ENCODE measurements at places on chromosomes 16 and 17.
A peak's percentile ranks its signal among the peaks of the same experiment; 100 is the strongest.

DNA sequence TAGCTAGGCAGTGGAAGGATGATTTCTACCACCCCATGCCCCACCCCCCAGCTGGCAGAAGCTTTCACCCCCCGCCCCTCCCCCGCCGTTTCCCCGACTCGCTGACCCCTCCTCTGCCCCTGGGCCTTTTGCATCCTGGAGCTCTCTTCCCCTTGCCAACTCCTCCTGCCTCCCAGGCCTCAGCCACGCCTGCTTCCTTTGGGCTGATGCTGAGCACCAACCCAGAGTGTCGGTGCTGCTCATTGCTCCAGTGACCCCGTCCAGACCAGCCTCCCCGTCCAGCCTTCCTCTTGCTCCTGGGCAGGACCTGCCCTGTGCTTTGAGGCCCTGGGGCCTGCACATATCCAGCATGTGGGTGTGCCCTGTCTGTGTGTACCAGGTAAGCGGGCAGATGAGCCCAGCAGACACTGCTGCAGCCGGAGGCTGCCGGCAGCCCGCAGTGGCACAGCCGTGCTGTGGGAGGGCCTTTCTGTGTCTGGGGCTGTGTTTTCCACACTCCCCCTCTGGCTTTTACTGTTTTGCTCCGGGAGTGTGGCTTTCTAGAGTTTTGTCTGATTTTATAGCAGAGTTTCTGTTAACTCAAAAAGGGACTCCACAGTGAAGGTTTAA, 72.9 kb downstream of the JPH3 start:
- DNase-seq = no peak

- no peak for DNase-seq
These were observed 28.7 kb upstream of the ALDH3A2 start for GRCh38 chr17:19619705-19620325.

GRCh38 chr17:44976206-44976605, 8.1 kb upstream of the C1QL1 start:
- no peak for DNase-seq

- DNase-seq = no peak
These were observed 39.3 kb downstream of the SMG6 start for GRCh38 chr17:2264067-2264860.

DNA sequence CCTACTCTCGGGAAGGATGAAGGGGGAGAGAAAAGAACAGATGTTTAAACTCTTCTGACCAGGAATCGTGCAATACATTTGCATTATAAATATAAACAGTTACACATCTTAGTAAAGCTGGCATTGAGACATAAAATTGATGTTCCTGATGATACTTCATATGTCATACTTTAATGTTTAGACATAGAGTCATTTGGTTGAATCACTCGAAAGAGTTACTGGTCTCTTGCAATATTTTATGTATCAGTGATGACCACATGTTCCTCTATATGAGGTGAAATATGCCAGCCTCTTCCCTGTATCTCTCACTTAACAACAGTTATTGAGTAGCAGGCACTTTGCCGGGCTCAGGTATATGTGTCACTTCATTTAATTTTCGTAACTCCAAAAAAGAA, 49.7 kb upstream of the PMFBP1 start:
- peak; percentile 8 for DNase-seq

- DNase-seq = peak; percentile 65
These were observed 759 bp upstream of the PAM16 start for GRCh38 chr16:4351880-4352279.

- peak; percentile 62 for DNase-seq
These were observed 102.0 kb downstream of the ADAMTS18 start for GRCh38 chr16:77332792-77333191.

GRCh38 chr17:75059369-75060345, 12.6 kb downstream of the KCTD2 start:
- DNase-seq = peak; percentile 58

- no peak for DNase-seq
These were observed 1.8 kb upstream of the WDR90 start for GRCh38 chr16:647173-647902.

DNA sequence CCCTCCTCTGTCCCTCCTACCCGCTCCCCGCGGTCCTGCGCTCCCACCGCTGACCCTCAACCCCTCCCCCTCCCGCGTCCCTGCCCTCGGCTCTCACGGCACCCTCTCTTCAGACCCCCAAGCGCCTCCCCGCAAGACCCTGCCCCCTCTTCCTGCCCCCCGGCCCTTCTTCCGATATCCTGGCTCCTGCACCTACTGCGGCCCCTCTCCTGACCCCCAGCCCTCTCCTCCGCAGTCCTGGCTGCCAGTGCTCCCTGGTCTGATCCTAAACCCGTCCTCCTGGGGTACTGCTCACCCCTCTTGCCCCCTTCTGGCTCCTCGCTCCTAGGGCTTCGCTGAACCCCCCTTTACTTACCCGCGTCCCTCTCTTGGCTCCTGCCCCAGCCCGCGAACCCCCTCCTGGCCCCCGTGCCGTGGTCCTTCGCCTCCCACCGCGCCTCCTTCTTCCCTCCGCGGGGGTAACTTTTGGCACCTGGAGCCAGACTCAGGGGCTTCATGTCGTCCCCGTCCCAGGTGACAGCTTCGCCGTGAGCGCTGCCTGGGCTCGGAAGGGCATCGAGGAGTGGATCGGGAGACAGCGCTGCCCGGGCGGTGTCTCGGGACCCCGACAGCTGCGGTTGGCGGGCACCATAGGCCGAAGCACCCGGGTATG, 839 bp downstream of the NKD1 start:
- no peak for DNase-seq

DNA sequence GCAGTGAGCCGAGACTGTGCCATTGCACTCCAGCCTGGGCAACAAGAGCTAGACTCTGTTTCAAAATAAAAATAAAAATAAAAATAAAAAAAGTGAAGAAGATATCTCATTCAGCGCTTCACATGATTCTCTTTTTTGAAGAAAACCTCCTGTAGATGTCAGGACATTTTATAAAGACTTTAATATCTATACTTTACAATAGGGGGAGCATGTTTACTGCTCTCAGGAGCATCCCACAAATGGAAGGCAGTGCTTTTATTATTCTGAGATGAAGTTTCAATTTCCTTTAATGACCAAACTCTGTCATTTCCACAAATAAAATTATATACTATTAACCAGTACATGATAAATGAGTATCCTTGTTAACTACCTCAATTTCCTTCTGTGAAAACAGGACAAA, 118.7 kb upstream of the MYOCD start:
- no peak for DNase-seq

GRCh38 chr17:31492880-31493655, 101.6 kb downstream of the RAB11FIP4 start:
- DNase-seq = no peak

- DNase-seq = no peak
These were observed 39.2 kb upstream of the CES5A start for GRCh38 chr16:55914383-55914782.

- DNase-seq = no peak
These were observed 21.2 kb upstream of the HAPSTR1 start for GRCh38 chr16:9070254-9070653.

- no peak for DNase-seq
These were observed 435 bp downstream of the RPRML start for GRCh38 chr17:46978489-46979146.

DNA sequence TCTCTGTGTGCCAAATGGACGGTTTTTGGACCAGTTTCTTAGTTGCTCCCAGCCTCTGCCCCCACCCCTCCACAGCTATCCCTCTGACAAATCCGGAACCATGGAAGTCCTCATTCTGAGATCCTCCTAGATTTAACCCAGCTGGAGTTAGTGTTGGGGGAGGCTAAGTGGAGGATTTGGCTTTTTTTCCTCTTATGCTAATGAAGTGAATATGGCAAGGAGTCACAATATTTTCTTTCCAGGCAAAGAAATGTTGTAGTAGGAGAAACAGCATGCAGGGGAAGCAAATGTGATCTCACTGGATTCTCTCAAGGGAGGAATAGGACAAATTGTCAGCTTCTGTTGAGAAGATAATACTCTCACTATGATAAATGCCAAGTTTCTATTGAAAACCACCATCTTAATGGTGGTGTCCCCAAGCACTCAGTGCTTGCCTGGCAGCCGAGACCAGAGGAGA, 159.5 kb downstream of the MSI2 start:
- no peak for DNase-seq

DNA sequence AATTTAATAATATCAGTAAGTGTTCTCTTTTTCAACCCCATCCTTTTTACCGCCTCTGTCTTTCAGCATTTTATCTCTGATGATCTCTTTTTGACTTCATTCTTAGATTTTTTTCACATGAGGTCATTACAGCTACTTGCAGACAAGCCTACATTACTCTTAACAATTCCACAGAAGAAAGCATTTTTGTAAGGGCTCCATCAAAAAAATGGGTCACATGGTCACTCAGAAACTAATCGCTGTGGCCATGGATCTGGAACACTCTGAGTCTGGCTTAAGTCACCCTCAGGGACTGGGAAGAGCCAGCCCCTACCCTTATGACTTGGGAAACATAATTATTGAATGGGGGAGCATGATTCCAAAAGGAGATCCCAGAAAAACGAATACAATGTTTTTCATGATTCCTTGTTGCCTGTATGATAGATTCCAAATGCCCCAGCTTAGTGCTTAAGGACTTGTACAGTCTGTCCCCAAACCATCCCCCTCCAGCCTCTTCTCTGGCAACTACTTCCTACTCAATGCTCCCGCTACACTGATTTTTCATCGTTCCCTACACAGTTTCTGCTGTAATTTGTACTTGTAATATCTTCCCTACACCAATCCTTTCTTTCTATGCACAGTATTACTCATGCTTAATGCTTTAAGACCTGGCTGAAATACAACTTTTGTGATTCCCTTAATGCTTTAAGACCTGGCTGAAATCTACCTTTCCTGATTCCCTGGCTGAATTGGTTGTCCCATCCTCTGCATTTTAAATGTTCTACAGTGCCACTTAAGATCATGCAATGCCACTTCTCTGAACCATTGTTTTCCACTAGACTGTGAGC, 457.8 kb downstream of the HS3ST4 start:
- no peak for DNase-seq

All from epithelial cell of esophagus (primary cell).